ENCODE measurements at places on chromosomes 1 and 21. TPM values are rescaled to one million over a fixed set of nuclear protein-coding genes. Genes with fewer than 3 reads are reported as not detected.

GRCh38 chr1:233394860-233395717 lies 67.6 kb downstream of the MAP3K21 start:
- no peaks in the 10 kb centered on the region for H3K27me3 ChIP-seq
- H3K4me3 ChIP-seq, result no peak overlapping the region
- H3K27ac ChIP-seq, result no peak overlapping the region
- peak; percentile 59 for DNase-seq
- no peaks in the 10 kb centered on the region for H3K36me3 ChIP-seq
- peaks cover 9% of the 10 kb centered on the region for H3K4me1 ChIP-seq

COL16A1 gene
- 3.8 TPM for total RNA-seq

- H3K27me3 ChIP-seq, result no peaks in the 10 kb centered on the region
- H3K36me3 ChIP-seq, result peaks cover 21% of the 10 kb centered on the region
- H3K4me3 ChIP-seq, result no peak overlapping the region
- H3K4me1 ChIP-seq, result peaks cover 7% of the 10 kb centered on the region
- H3K27ac ChIP-seq, result no peak overlapping the region
- no peak for DNase-seq
These were observed 4.2 kb downstream of the FLAD1 start for GRCh38 chr1:154987326-154987725.

- H3K27ac ChIP-seq, result no peak overlapping the region
- H3K4me3 ChIP-seq, result no peak overlapping the region
- no peak for DNase-seq
- no peaks in the 10 kb centered on the region for H3K36me3 ChIP-seq
- H3K27me3 ChIP-seq, result peaks cover 39% of the 10 kb centered on the region
- no peaks in the 10 kb centered on the region for H3K4me1 ChIP-seq
These were observed 13.4 kb downstream of the KCNA10 start for GRCh38 chr1:110505596-110505995.

DNA sequence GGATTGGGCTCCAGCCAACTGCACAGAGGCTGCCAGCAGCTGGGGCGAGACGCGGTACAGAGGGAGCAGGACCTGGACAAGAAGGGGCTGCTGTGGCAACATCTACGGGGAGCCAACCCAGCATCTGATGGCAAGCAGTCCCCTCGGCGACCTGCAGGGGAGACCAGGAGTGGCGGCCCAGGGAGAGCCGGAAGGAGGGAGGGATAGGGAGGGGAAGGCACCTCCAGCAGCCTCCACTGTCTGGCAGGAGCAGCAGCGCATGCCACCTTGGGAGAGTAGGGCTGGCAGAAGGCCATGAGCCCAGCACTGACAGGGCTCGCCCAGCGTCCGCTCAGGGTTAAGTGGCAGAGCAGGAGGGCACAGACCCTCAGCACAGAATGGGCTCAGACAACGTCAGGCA lies 17.3 kb downstream of the CHD5 start:
- peak; percentile 39 for DNase-seq
- no peak overlapping the region for H3K4me3 ChIP-seq
- H3K27ac ChIP-seq, result no peak overlapping the region
- peaks cover 4% of the 10 kb centered on the region for H3K36me3 ChIP-seq
- peaks cover 8% of the 10 kb centered on the region for H3K4me1 ChIP-seq

GRCh38 chr1:94514095-94514727 lies 27.3 kb downstream of the F3 start:
- peak; percentile 45 for DNase-seq
- no peaks in the 10 kb centered on the region for H3K36me3 ChIP-seq
- no peak overlapping the region for H3K4me3 ChIP-seq
- H3K27me3 ChIP-seq, result no peaks in the 10 kb centered on the region
- H3K27ac ChIP-seq, result no peak overlapping the region
- H3K4me1 ChIP-seq, result peaks cover 5% of the 10 kb centered on the region

Data from Calu3 (cell line).